Kidney glomerular epithelial cell (primary cell): ENCODE measurements at places on chromosomes 5 and 9.

DNA sequence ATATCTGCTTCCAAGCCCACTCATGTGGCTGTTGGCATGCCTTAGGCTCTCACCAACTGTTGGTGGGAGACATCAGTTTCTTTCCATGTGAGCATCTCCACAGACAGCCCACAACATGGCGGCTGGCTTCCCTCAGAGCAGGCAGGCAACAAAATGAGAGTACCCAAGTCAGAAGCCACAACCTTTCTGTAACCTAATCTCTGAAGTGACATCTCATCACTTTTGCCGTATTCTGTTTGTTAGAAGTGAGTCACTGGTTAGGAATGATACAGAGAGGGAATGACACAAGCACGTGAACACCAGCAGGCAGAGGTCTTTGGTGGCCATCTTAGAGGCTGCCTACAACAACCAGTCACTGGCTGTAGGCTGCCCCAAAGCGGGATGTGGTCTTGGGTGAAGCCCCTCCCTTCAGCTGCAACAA, 88.6 kb upstream of the RASGRF2 start:
- DNase-seq = peak; percentile 25

DNA sequence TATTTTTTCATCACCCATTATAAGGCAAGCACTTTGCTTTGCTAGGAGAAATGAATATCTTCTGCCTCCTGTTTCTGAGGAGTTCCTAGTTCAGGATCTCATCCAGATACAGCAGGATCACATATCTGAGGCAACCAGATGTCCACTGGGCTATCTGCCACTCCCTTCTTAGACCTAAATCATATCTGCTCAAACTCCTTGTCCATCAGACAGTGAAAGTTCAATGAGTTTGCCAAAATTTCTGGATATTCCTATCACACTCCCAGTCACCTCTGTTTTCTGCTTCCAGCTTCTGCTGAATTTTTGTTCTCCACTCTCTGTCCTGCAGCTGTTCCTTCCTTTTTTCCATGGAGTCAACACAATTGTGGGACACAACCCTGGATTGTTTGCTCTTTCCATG, 54.2 kb upstream of the BASP1 start:
- no peak for DNase-seq

GRCh38 chr5:71802673-71803072, 83.6 kb downstream of the CARTPT start:
- DNase-seq = no peak

DNA sequence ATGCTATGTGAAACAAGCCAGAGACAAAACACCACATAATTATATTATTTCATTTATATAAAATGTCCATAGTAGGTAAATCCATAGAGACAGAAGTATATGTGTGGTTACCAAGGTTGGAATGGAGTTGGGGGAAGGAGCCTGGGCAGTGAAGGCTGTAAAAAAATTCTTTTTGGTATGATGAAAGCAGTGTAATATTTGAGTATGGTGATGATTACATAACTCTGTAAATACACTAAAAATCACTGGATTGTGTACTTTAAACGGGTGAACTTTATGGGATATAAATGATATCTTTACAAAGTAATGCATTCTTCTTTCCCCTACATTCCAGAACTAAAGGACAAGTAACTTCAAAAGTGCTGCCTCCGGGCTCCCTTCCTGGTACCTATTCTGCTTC, 155.8 kb downstream of the SH3GL2 start:
- DNase-seq = no peak

GRCh38 chr5:9380109-9380508, 165.8 kb downstream of the SEMA5A start:
- no peak for DNase-seq

GRCh38 chr9:123960965-123961364, 31.0 kb upstream of the DENND1A start:
- DNase-seq = no peak

DNA sequence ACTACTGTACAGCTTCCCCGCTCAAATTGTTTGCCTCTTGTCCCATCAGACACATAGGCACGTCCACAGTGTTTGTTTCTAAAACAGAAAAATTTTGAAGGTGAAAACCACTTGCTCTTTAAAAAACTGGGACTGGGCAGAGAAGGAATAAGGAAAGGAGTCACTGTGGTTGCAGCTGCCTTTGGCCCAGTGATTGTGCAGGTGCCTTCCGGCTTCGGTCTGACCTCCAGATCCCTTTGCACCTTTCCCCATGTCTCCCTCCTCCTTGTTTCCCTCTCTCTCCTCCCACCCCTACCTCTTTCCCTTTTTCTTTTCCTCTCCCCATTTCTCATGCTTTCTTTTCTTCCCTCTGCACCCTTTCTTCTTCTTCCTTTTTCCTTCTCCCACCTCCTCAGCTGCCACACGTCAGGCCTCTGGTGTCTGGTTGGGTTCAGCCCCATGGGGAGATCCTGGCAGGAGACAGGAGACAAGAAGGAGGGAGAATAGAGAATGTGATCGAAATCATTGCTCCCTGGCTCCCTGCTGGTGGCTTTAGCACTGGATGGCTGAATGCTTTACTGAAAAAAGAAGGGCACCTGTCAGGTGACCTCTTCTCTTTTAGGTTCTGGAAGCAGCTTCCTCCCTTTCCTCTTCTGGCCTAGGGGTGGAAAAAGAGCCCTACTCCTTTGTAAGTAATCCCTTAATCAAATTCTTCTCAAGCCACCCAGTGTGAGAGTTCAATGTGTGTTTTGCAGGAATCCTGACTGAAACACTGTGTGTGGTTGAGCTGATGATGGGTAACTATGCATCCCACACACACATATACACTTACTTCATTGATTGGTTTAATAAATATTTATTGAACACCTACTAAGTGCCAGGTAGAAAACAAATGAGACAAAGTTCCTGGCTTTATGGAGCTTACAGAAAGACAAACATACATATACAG, 267.3 kb downstream of the MAST4 start:
- no peak for DNase-seq

- DNase-seq = no peak
Observed at GRCh38 chr9:129990269-129991010, 52.5 kb downstream of the FNBP1 start.

GRCh38 chr5:134124289-134125038, 10.0 kb downstream of the TCF7 start:
- peak; percentile 5 for DNase-seq

DNA sequence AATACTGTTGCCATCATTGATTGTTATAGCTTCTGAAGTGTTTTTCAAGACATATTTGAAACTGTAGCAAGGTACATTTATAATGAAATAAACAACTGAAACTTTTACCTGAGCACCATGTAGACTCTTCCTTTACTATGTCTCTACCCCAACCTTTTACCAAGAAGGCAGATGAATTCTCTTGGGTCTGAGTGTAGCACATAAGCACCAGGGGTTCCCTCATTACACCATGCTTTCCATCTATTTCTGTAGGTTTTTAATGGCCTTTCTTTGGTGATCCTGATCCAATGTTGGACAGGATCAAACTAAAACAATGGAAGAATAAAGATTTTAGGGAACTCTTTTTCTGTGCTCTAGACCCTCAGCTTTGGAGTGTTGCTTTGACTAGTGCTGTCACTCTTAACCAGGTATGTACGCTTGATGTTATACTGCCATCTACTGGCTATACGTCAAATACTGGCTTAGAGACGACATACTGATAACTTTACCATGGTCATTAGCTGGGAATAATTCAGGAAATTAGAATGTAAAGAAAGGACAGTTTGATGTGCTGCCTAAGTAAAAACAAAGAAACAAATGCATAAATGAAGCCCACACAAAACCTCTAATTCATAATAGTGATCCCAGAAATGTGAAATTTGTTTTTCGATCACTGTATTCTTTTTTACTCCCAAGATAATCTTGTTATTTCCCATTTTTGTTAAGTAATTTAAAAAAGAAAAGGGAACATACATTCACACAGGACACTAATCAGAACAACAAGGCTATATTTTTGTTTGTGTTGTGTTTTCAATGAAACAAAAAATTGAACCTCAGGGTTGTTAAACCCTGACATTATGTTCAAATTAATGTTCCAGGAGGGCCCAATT, 30.7 kb downstream of the IFNW1 start:
- DNase-seq = peak; percentile 71

- no peak for DNase-seq
Observed at GRCh38 chr5:69209602-69210001, 20.2 kb downstream of the CENPH start.

DNA sequence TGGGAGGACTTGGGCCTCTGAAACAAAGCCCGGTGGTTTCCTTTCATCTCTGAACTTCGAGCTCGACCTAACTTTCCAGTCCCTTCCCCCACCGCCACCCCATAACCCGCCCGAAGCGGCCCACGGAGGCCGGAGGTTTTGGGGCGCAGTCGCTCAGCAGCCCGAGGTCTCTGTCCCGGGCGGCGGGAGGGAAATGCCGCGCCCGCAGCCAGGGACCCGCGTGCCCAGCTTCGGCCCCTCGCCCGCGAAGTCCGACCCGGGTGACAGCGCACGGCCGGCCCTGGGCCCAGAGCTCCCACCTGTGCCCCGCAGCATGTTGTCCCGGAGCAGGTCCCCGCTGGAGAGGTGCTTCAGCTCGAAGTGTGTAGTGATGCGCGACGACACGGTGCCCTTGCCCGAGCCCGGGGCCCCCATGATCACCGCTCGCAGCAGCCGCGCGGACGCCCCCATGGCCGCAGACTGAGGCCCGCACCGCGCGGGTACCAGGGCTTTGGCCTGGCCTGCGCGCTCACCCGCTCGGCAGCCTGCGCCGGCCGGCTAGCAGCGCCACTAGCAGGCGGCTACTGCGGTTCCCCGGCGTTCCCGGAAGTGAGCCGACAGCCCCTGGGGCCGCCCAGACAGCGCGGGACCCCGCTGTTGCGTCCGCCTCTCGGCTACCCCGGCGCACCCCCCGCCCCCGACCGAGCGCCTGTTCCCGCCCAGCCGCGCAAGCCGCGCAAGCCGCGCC, at the start of gene AK3:
Gene AK3 (minus strand): TSS at position 565 of the 727 bp plus-strand sequence. CDS start 115 bp downstream, at position 450.
- peak; percentile 54 for DNase-seq
